ENCODE measurements at places on chromosomes 12 and 14.

GRCh38 chr12:23536293-23536692 lies 413.2 kb downstream of the SOX5 start:
- no peak for DNase-seq

DNA sequence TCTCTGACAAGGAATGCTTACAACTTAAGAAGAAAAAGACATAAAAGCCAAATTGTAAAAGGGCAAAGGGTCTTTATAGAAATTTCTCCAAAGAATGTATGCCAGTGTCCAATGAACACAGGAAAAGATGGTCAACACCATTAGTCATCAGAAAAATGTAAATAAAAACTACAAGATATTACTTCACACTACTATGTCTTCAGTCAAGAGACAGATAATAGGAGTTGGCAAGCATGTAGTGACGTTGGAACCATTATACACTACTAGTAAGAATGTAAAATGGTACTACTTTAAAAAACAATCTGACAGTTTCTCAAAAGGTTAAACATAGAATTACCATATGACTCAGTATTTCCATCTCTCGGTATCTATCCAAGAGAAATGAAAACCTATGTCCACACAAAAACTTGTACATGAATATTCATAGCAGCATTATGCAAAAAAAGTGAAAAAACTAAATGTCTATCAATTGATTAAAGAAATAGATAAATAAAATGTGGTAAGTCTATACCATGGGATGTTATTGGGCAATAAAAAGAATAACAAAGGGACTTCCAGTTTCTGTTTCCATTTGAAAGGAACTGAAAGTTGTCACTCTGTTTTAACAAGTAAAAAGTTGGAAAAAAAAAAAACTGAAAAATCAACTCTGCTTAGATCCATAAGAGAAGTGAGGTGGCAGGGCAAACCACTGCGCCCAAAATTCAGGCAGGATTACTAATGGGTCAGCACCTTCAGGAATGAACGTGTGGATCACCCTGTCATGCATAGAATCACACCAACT lies 69.8 kb downstream of the ALG10B start:
- DNase-seq = no peak

DNA sequence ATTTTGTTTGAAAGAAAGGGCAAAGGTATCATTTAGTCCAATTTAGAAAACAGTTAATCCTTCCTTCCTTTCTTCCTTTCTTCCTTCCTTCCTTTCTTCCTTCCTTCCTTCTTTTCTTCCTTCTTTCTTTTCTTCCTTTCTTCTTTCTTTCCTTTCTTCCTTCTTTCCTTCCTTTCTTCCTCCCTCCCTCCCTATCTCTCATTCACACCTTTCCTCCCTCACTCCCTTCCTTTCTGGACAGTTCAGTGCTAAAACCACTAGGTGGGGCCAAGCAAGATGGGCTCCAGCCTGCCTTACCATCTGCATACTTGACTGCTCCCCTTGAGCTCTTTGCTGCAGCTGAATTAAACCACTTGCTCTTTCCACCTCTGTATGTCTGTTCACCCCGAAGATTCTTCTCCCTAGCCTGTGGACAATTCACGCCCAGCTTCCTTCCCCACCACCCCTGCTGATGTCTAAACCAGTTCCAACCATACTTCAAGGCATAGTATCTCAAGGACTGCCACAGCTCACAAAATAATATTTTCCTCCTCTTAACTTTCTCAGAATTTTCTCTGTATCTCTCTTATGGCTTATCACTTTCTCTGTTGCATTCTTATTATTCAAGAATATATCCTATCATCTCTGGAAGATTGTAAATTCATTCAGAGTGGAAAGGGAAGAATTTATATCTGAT lies 78.0 kb downstream of the DBX2 start:
- no peak for DNase-seq

- no peak for DNase-seq
These were observed 9.3 kb downstream of the ITGA7 start for GRCh38 chr12:55698241-55698955.

DNA sequence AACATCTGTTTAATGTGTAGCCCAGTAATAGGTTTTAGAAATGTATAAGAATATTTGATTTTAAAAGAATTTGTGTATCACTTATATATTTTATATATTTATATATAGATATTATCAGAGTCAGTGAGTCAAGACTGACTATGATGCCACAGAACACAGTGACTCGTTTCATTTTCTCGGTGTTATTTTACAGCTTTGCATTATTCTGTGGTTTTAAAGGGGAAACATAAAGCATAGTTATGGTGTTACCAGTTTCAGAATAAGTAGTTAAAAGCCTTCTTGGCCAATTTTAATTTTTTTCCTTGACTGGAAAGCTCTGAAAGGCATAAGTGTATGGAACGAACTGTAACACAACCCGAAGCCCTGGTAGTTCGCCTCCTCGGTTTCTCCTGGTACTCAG lies 91.0 kb downstream of the GRIP1 start:
- DNase-seq = no peak

GRCh38 chr12:66683073-66683472 lies 4.2 kb upstream of the GRIP1 start:
- DNase-seq = no peak

- DNase-seq = no peak
These were observed 900 bp downstream of the NOP2 start for GRCh38 chr12:6567112-6567670.

DNA sequence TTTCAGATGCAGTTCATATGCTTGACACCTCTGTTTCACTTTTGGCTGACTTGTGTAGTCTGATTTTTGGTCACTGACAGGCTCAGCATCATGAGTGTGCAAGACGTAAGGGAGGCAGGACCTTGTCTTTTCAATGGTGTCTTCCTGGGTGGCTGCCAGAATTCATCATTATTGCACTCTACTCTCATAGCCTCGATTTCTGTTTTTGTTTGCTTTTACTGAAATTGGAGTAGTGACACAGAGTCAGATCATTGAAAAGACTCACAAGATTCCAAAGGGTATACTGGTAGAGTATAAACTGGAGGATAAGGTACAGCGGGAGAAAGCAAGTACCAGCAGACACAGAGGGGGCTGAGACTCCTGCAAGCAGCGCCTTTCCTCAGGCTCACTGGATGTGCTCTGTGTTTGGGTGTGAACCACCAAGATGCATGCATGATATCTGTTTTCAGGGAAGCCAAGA lies 126.3 kb upstream of the FGD4 start:
- no peak for DNase-seq

DNA sequence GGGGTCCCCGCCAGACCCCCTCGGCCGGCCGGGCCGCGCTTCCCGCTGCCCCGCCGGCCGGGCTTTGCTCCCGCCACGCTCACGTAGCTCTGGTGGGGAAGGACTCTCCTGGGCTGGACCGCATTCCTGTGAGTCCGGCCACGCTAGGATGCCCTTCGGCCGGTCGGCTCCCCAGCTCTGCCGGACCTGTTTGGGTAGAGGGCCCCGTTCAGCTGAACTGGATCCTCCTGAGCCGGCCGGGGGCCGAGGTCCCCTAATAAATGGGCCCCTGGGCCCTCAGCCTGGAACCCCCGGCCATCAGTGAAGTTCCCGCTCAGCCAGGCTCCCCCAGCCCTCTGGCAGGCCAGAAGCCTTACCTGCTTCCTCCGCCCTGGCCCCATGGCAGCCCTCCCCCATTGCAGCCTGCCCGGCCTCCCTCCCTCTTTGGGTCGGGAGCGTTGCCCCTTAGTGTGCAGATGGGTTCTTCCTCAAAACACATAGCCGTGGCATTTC lies 593 bp downstream of the UNC119B start:
- no peak for DNase-seq

DNA sequence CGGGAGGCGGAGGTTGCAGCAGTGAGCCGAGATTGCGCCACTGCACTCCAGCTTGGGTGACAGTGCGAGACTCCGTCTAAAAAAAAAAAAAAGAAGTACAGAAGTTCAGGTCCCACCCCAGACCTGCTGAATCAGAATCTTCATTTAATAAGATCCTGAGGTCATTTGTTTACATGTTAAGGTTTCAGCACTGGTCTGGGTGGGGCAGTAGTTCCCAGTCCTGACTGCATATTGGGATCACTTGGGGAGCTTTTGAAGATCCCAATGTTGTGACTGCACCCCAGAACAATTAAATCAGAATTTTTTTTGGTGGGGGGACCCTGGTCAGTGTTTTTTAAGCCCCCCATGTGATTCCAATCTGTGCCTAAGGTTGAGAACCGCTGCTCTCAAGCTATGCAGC lies 11.7 kb upstream of the COL2A1 start:
- no peak for DNase-seq

GRCh38 chr12:112796067-112796466 lies 4.5 kb downstream of the RPH3A start:
- no peak for DNase-seq

DNA sequence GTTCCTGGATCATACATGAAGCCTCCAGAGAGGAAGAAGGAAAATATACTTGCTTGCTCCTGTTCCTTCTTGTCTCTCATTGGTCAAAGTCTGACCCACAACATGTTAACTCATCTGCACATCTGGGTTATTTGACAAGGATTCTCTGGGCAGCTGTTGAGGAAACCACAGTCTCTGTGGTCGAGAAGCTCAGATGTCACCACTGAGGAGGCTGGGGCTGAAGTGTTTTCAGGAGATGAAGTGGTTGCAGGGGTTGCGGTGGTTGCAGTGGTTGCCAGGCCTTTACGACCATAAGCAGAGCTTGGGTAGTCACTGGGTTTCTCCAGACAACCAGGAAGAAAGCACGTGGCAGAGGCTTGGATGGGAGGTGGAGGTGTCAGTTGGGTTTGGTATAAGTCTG lies 265.0 kb upstream of the LRIG3 start:
- no peak for DNase-seq

DNA sequence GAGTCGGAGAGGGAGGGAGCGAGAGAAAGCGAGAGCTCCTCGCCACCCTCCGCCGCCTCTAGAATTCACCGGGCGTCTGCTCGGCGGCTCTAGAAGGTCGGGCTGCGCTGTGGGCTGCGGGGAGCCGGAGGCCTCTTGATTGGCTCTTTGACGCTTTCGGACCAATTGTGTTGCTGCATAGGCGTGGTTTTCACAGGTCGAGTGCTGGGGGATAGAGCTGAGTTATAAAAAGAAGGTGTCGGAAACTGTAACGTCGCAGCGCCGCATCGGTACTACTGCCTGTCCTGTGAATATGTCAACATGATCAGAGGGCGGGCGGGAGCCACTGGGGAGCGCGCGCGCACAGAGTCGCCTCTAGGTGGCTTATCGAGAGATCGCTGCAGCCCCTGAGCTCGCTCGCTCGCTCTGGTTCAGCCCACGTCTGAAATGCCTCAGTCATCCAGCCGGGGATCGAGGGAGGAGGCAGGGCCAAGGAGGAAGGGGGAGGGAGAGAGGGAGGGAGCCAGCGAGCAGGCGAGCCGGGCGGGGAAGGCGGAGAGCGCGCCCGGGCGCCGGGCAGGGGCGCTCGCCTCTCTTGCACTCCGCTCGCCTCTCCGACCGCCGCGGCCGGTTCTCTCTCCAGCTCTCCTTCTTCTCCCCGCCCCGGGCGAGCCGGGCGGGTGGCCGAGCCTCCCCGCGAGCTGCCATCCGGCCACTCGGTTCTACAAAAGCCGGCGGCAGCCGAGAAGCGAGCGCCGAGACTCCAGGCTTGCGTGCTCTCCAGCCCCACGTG lies at the start of gene TBX3:
TSS of gene TBX3 (minus strand) at position 78 of the 772 bp plus-strand sequence. CDS start 975 bp downstream, outside the sequence.
- DNase-seq = peak; percentile 42

GRCh38 chr14:81669308-81669707 lies 135.7 kb upstream of the SEL1L start:
- DNase-seq = peak; percentile 26

GRCh38 chr14:31205681-31206535 lies 1.7 kb downstream of the HECTD1 start:
- peak; percentile 23 for DNase-seq

DNA sequence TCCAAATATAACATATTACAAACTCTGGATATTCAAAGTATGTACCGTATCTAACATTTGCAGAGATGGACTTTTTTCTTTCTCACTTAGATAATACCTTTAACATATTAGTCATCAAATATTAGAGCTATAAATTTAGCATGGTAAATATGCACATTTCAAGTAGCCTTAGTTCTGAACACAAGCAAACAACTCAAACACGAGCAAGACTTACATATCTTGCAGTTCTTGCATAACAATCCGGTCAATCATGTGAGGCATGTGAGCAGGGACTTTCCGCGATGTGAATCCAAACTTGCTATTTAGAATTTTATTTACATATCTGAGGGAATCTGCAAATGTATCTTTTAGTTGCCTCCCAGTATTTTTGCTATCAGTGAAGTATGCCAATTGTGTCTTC lies 22.1 kb upstream of the SYCP3 start:
- no peak for DNase-seq

Data from NCI-H2171 (cell line).